Left renal pelvis (tissue), 4 donors: ENCODE measurements at places on chromosomes 4 and X. TPM values are rescaled to one million over a fixed set of nuclear protein-coding genes. Genes with fewer than 3 reads are reported as not detected.

HAND2 gene
- 0.64 TPM for polyA plus RNA-seq

PNPLA4 gene
- 17.5 TPM for polyA plus RNA-seq

NLGN4X gene
- 18.7 TPM for polyA plus RNA-seq

AWAT1 gene
- not detected for polyA plus RNA-seq

DKK2 gene
- polyA plus RNA-seq, result 15.7 TPM

EGF gene
- 0.42 TPM for polyA plus RNA-seq

DNA sequence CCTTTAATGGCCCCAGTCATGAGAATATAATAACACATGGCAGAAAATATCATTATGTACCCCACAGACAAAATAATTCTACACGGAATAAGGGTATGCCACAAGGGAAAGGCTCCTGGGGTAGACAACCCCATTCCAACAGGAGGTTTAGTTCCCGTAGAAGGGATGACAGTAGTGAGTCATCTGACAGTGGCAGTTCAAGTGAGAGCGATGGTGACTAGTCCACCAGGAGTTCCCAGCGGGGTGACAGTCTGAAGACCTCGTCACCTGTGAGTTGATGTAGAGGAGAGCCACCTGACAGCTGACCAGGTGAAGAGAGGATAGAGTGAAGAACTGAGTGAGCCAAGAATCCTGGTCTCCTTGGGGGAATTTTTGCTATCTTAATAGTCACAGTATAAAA, 13.5 kb downstream of the MEPE start:
- DNase-seq, result no peak

DNA sequence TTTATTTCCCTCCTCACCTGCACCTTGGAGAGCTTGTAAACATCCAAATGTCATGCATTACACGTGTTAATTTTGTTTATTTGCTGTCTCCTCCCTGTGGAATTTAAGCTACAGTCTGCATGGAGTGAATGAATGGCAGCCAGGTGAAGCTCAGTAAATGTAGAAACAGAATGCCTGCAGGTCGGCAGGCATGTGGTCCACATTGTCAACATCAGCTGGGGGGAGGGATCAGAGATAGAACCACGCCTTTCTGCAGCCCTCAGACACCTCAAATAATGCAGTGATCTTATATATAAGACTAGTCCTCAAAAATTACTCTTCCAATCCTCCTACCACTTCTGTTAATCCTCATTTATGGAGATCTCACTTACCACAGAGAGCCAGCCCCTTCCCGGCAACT, 131.2 kb upstream of the KIT start:
- no peak for DNase-seq

GRCh38 chr4:109552237-109552636, 7.8 kb upstream of the MCUB start:
- DNase-seq, result no peak

DNA sequence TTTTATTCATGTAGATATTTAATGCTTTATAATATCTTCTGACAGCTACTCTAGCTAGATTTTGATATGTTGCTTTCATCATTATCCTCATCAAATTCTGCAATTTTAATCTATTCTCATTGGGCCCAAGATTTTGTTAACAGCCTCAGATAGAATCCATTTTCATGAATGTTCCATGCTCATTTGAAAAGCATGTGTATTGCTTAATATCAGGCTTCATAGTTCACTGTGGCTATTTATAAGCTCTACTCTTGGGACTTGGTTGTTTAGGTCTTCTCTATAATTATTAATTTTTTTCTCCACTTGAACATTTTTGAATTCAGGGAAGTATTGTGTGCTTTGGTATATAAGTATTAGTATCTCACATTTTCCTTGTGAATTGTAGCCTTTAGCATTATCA, 41.8 kb downstream of the RAB40A start:
- DNase-seq, result no peak

- DNase-seq, result no peak
Observed at GRCh38 chr4:128347930-128348660, 60.5 kb upstream of the PGRMC2 start.

GRCh38 chrX:63755892-63756291, 29.1 kb downstream of the ARHGEF9 start:
- no peak for DNase-seq

DNA sequence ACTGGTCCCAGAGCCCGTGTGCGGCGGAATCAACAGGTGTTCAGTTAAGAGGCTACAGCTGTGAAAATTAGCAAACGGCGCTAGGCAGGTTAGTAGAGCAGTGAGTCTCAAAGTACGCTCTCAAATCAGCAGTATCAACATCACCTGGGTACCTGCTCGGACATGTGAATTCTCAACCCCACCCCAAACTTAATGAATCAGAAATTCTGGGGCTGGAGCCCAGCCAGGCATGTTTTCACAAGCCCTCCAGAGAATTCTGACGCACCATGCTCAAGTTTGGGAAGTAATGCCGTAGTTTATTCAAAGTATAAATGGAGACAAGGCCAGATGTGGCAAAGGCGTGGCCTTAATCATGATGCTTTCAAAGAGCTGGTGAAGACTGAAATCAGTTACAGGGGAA, 58.2 kb upstream of the PTCHD1 start:
- DNase-seq, result no peak

- no peak for DNase-seq
Observed at GRCh38 chrX:102652031-102652688, 877 bp downstream of the GPRASP1 start.

DNA sequence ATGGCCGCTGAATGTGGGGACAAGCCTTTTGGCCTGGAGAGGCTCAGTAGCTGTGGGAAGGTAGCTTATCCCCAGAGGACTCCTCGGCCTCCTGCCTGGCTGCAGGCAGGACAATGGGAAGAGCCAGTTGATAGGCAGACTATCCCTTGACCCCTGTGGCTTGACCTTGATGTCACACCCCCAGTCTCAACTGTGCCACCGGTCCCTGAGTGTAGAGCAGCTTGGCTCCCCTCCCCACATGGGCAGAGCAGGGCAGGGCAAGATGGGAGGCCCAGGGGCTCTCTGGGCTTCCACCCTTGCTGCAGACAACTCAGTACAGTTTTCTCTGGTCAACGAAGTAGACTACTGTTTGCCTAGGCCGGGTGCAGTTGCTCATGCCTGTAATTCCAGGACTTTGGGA, 25.7 kb downstream of the SYAP1 start:
- DNase-seq, result no peak

GRCh38 chrX:78659955-78660354, 827 bp upstream of the RTL3 start:
- no peak for DNase-seq

DNA sequence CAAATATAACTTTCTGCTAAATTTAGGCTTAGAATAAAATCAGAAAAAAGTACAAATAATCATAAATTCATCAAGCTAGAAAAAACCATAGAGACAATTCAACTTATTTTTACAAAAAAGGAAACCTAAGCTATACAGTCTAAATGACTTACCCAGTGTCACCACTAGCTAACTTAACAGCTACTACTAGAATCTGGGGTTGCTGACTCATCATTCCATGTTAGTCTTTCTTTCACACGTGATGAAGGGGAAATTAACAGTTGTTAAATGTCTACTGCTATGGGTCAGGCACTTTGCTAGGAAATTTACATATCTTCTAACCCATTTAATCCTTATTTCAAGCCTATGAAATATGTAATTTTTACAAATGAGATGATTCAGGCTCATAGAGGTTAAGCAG, 349.3 kb upstream of the GALNT7 start:
- no peak for DNase-seq

DNA sequence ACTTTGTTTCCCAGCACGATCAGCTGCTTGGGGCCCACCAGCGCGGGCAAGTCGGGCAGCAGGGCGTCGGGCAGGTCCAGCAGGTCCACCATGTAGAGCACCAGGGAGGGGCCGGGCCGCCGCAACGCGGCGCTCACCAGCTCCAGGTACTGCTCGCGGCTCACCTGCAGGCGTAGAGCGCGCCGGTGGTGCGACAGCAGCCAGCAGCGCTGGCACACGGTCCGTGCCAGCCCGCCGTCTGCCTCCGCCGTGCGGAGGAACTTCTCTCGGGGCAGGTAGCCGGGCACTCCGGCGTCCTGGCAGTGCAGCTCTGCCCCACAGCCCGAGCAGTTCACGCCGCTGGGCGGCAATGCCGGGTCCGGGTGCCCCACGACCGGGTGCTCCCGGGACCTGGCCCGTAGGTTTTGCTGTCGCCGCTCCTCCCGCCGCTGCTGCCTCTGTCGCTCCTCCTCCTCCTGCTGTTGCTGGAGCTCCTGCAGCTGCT, 527 bp downstream of the NOA1 start:
- DNase-seq, result no peak

- no peak for DNase-seq
Observed at GRCh38 chr4:96744676-96745075, 904.8 kb downstream of the PDHA2 start.
